ENCODE measurements at places on chromosomes 5 and 9.

DNA sequence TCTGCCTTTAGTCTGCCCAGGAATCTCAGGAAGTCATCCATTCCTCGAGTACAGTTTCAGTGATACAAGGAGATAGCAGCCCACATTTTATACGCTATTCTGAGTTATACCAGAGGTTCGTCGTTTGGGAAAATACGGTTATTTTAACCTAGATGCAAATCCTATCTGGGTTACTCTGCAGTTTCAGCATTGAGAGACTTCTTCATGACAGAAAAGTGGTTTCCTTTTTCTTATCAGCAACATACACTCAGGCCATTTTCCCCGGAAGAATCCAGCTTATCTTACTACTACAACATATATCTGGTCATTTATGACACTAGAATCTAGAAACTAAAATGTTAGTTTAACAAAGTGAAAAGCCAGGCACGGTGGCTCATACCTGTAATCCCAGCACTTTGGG is 83.4 kb upstream of the IQGAP2 start:
- DNase-seq, result no peak

DNA sequence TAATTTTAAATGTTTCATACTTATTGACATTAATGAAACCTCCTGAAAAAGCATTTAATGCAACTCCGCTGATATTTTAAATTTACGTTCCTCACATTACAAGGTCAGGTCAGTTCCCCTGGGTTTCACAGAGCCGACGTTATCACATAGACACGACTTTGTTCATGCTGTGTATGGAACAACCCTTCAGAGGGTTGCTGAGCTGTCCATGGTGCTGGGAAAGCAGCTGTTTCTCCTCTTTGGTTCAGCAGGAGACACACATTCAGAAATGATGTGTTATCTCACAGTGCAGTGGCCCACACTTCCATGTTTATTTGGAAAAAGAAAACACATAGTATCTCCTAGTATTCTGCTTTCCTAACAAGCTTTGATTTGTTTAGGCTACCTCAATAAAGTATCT is 53.5 kb downstream of the PPP2R2B start:
- no peak for DNase-seq

DNA sequence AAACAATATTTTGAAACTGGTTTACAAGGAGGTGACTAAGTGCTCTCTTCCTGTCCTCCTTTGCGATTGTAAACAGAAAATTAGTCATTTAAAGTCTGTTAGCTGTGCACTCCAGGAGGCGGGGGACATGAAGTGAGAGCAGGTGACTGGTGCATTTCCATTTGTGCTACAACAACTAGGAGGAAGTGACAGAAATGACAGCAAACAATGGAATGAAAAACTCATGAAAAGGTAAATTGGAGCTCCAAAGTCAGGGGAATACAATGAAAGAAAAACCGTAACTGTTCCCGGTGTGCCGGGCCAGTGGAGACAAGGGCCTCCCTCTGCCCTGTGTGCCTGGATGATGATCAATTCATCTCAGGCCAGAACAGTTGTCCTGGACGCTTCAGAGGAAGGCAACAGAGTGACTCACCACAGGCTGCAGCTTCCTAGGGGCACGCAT is 439.9 kb downstream of the GADD45G start:
- peak; percentile 99 for DNase-seq

DNA sequence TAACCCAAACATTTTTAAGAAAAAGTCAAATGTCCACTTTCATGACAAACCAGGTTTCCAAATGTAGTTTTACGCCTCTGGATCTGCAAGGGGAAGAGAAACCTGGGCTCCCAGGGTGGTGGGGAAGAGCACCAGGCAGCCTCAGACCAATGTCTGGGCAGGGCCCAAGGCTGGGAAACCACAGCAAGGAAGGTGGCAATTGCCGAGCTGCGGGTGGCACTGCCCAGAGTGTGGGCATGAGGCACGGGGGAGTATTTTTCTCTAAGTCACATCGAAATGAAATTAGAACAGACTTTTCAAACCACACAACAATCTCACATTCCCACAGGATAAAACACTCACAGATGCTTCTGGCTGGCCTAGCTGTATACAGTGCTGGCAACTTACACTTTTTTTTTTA is 32.6 kb upstream of the RASGEF1C start:
- no peak for DNase-seq

- DNase-seq, result no peak
Measured at GRCh38 chr5:128574041-128574440, 36.0 kb upstream of the FBN2 start.

- DNase-seq, result no peak
Measured at GRCh38 chr5:133053448-133053847, 1.6 kb downstream of the HSPA4 start.

DNA sequence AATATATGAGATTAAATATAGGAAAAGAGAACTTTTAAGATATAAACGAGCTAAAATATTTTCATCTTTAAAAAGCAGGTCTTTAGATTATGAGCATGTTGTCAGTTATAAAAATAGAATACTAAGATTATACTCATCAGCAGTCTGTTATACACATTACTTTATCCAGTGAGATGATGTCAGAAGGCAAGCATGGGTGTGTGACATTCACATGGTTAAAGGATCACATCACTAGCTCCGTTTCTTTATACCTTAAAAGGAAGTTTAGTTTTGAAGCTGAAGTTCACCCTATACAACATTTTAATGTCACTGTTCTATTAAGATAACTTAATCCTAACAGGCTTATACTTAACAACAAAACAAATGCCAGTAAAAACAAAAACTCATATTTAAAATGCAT is 59.6 kb downstream of the RICTOR start:
- no peak for DNase-seq

- no peak for DNase-seq
Measured at GRCh38 chr9:135507104-135508035, 6.9 kb downstream of the MRPS2 start.

- no peak for DNase-seq
Measured at GRCh38 chr5:116534964-116535651, 39.5 kb downstream of the SEMA6A start.

- no peak for DNase-seq
Measured at GRCh38 chr5:132369007-132369473, 470 bp upstream of the SLC22A5 start.

DNA sequence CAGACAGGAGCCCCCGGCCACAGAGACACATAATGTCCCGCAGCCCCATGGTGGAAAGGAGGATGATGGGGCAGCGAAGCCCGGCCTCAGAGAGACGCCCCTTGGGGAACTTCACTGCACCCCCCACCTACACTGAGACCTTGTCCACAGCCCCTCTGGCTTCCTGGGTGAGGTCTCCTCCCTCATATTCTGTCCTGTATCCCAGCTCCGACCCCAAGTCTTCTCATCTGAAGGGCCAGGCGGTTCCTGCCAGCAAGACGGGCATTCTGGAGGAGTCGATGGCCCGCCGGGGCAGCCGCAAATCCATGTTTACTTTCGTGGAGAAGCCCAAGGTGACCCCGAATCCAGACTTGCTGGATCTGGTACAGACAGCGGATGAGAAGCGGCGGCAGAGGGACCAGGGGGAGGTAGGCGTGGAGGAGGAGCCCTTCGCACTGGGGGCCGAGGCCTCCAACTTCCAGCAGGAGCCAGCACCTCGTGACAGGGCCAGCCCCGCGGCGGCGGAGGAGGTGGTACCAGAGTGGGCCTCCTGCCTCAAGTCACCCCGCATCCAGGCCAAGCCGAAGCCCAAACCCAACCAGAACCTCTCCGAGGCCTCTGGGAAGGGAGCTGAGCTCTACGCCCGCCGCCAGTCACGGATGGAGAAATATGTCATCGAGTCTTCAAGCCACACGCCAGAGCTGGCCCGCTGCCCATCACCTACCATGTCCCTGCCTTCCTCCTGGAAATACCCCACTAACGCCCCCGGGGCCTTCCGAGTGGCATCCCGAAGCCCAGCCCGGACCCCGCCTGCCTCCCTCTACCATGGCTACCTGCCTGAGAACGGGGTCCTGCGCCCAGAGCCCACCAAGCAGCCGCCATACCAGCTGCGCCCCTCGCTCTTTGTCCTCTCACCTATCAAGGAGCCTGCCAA is 8.9 kb downstream of the SYNPO start:
- no peak for DNase-seq

- DNase-seq, result no peak
Measured at GRCh38 chr9:130366888-130367550, 77.7 kb upstream of the ASS1 start.

- DNase-seq, result no peak
Measured at GRCh38 chr9:133684121-133684935, 48.2 kb downstream of the DBH start.

GRCh38 chr9:82490019-82490499 is 501.5 kb downstream of the SPATA31D1 start:
- DNase-seq, result no peak

DNA sequence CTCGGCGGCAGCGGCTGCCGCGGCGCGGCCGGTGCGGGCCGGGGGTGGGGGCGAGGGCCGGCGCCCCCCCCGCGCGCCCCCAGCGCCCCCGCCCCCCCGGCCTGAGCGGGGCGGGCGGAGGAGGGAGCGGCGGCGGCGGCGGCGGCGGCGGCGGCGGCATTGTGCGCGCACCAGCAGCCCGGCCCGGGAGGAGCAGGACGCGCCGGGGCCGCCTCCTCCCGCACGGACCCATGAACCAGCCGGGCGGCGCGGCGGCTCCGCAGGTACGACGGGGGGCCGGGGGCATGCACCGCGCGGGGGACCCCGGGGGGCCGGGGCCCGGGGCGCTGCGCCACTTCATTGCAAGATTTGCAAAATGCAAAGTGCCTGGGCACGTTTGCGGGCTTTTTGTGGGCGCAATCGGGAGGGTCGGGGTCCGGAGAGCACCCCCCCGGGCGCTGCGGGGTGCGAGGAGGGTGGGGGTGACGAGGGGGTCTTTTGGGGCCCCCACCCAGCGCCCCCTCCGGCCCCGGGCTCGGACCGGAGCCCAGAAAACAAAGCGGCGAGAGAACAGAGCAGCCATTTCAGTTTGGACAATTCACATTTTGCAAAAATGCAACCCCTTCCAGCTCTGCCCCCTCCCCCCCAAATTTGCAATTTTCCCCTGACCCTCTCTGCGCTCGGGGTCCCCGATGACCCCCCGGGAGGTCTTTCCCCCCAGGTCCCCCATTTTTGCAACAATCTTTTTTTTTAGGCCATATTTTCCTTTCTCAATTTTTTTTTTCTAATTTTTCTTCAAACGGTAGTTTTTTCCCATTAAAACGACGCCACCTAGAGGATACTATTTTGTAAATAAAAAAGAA is at the start of gene ZNF618:
Gene ZNF618, plus strand, starts transcription at position 159 of the 842 bp plus-strand sequence. Its CDS starts 72 bp downstream, at position 231.
- DNase-seq, result no peak

DNA sequence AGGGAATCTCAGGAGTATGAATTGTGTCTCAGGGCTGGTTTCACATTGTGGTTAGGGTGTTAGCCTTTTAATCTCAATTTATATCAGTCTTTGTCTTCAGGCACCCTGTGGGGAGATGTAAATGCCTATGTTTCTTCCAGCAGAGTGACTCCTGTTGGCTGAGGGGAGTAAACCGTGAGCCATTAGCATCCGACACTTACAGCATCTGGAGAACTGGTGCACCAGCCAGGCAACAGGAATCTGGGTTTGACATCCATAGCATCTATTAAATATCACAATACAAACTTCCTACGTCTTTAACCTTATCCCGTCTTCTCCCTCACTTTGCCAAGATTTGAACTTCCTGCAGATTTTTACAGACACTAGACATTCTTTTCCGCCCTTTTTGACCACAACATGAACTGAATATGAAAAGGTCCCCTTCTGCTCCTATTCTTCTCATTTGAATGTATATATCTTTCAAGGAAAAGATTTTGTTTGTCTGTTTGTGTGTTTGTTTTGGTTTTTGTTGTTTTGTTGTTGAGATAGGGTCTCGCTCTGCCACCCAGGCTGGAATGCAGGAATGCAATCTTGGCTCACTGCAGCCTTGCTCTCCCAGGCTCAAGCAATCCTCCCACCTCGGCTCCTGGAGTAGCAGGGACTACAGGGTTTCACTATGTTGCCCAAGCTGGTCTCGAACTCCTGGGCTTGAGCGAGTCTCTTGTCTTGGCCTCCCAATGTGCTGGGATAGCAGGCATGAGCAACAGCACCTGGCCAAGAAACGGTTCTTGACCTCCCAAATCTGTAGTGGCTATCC is 626.2 kb downstream of the TLR4 start:
- DNase-seq, result no peak

DNA sequence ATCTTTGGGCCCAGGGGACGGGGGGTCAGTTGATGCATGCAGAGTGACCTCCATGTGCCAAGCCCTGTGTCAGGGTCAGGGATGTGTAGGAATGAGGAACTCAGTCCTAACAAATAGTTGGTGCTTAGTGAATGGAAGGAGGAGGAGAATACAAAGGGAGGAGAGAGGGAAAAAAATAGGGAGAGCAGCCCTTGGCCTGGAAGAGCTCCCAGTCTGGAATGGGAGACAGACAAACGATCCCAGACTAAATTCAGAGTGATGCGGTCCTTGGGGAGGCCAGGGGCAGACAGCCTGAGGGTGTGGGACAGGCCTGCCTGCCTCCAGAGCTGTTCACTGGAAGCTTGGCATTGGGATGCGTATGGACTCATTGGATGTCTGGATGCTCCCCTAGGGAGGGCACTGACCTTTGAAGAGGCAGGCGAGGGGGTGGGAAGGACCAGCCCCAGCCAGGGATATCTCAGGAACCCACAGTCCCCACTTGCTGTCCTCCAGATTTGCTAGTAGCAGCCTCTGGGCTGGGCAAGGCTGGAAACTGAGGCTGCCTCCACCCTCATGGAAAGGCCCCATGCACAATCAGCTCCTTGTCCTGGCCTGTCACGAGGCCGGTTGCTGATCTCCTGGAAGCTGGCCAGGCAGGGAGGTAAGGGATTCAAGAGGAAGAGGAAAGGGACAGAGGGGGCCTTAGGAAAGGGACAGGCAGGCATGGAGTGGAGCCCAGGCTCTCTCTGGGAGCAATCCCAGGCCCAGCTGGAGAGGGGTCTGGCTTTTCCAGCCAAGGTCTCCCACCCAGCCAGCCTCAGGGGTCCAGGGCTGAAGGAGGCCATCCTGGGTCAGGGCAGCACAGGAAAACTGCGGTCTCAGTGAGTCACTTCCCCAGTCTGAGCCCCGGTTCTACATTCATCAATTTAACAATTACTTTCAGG is 69.0 kb upstream of the GGTA1 start:
- DNase-seq, result no peak

GRCh38 chr5:106720367-106720766 is 950.4 kb downstream of the EFNA5 start:
- no peak for DNase-seq

DNA sequence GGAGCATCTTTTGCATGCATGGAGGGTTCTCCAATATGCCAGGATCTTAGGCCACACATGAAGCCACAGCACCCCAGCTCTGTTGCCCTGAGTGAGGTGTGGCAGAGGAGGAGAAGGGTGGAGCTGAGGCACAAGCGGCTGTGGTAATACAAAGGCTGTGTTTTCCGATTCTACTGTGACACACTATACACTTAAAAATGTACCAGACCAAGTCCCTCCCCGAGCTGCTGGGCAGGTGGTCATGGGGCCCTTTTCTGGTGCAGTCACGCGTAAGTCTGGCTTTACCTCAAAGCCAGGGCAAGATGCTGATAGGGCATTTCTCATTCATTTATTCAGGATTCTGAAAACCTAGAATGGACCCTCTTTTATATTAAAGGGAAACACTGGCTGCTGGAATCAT is 3.7 kb downstream of the ADGRV1 start:
- peak; percentile 4 for DNase-seq

DNA sequence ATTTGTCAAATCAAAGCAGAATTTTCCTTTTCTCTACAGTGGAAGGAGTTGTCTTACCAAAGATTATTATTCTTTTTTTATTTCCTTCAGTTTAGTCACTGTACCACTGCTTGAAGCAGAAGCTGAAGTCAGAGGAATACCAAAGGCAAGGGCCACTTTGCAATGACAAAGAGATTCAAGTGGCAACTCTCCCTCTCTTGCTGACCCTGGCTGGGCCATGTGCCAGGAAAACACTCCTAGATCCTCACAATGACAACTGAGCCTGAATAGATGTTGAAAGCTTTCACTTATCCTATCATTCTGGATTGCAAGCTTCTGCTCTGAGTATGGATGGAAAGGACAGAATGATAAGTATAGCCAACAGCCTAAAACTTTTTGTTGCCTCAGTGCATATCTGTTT is 618.3 kb downstream of the NR2F1-AS1 start:
- DNase-seq, result peak; percentile 81

Data from DMS153 (cell line).